C1 segment of cervical spinal cord (tissue), 14 donors: ENCODE measurements at places on chromosomes 1 and 21.

DNA sequence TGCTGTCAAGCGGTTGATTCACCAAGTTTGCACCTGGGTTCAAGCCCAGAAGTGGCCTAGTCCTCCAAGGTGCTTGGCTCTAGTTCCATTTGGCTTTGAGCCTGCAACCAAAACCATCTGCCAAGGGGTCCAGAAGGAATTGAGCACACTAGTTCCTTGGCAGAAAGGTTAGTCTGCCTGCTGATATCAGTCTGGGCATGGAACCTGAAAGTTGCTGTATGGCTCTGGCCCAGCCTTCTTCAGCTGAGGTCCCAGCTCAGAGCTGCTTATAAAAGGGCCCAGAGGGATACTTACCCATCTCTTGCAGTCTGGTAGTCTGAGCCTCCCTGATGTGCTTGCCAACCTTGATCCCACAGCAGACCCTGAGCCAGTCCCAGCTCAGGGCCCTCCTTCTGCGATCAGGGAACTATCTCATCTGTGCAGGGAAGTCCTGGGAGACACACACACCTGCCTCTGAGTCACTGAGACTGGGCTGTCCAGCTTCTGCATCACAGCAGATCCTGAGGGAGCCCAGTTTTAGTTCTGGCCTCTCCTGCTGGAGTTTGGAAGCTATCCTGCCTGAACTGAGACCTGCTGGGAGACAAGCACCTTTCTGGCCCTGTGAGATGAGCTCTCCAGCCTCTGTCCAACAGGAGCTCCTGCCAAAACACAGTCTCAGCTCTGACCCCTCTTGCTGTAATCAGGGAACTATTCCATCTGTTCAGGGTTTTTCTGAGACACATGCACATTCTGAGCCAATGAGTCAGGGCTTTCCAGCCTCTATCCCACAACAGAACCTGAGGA, 75.8 kb downstream of the CTH start:
- no peak for DNase-seq

GRCh38 chr21:14308234-14308633, 74.7 kb downstream of the HSPA13 start:
- no peak for DNase-seq

DNA sequence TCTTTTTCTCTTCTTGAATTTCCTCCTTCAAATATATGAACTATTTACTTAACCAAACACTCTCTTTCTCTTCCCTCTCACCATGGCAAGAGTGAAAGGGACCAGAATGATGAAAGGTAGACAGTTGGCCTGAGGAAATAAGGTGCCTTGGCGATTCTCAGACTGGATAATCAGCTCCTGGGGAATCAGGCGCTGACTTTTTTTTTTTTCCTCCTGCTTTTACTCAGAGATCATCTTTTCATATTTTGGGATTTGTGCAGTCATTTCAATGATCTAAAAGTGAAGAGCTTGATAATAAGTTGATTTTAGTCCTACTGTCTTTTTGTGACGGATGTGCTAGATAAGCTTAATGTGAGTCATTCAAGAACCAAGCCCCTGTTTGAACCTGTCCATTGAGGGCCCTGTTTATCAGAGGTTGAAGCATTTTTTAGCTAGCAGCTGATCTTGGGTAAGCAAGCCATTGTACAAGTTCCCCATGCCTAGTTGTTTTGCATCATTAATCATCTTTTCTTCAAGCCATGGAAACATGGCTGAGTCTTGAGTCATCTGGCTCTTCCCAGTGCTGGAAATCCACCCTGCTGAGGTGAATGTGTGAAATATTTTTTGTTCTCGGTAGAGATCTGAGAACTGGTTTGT, 40.8 kb downstream of the ITSN1 start:
- no peak for DNase-seq

- no peak for DNase-seq
These were observed 18.2 kb downstream of the WNT4 start for GRCh38 chr1:22124592-22125229.

DNA sequence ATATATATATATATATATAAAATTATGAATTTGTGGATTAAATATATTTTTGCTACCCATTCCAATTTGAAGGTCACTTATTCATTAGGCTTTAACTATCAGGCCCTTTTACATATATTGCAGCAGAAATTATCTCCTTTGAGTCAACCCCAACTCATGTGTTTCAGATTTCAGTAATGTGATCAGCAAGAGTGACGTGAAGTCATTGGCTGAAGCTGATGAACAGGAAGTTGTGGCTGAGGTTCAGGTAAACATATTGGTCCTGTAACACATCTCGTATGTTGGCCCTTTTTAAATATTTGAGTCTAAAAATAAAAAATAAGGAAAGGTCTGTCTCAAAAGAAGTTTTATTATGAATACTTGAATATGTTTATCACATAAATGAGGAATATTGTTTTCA, 8.5 kb downstream of the VPS45 start:
- DNase-seq: no peak

GRCh38 chr1:102099916-102100315, 103.2 kb upstream of the OLFM3 start:
- DNase-seq: no peak

DNA sequence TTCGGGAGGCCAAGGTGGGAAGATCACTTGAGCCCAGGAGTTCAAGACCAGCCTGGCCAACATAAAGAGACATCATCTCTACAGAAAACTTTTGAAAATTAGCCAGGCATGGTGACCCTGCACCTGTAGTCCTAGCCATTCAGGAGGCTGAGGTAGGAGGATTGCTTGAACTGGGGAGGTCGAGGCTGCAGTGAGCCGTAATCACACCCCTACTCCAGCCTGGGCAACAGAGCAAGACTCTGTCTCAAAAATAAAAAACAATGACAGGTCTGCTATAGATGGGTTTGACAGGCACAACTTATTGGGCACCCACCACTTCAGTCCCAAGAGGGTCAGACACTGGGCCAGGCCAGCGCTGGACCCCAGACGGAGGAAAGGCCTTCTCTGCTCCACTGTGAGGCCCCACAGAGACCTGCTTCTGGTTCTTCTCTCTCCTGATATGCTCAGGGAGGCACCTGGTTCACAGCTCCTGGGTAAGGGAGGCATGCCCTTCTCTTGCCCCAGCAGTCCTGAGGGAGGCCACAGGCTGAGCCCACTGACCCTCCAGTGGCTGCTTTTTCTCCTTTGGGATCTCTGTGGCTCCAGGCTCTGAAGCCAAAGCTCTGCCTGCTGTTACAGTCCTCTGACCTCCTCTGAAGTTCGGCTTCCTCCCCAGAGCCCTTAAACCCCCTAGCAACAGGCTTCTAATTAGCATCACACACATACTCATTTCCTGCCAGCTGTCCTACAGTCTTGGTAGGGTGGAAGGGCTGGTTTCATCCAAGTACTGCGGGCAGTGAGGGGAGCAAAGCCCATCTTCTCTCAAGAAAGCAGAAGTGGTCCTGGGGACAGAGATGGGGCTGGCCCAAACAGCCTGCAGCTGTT, 14.4 kb downstream of the S100A16 start:
- DNase-seq: no peak

DNA sequence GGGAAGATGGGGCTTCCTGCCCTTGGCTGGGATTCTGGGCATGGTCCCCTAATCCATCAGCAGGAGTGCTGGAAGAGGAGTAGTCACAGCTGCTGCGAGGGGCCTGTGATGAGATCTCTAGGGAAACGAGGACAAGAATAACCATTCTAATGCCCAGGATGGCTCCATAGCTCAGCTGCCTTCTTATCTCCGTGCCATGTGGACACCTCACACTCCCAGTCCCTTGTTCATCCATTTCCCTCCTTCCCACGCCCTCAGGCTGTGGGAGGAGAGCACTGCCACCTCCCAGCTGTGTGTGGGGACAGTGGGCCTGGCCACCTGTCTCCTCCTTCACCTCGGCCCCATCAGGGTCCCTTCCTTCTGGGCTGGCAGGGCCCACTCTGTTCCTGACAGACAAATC, 16.1 kb upstream of the ETV3 start:
- no peak for DNase-seq
